ENCODE measurements at places on chromosomes 1 and 21.

DNA sequence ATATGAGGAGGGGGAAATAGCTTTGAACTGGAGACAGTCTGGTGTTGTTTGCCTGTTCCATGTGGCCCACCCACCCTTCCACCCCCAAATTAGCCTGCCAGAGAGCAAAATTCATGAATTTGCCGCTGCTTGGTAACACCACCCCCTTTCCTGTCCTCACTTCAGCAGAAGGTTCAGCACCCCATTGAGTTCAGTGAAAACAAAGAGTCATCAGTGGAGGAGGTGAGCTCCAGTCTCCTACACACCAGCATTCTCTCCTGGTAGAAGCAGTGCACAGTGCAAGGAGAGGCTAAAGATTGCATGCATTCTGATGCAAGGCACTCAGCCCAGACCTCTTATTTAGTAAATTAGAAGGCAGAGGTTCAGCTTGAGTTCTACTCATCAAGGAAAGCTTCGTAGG is 99.7 kb upstream of the DYNLT5 start:
- DNase-seq: no peak

DNA sequence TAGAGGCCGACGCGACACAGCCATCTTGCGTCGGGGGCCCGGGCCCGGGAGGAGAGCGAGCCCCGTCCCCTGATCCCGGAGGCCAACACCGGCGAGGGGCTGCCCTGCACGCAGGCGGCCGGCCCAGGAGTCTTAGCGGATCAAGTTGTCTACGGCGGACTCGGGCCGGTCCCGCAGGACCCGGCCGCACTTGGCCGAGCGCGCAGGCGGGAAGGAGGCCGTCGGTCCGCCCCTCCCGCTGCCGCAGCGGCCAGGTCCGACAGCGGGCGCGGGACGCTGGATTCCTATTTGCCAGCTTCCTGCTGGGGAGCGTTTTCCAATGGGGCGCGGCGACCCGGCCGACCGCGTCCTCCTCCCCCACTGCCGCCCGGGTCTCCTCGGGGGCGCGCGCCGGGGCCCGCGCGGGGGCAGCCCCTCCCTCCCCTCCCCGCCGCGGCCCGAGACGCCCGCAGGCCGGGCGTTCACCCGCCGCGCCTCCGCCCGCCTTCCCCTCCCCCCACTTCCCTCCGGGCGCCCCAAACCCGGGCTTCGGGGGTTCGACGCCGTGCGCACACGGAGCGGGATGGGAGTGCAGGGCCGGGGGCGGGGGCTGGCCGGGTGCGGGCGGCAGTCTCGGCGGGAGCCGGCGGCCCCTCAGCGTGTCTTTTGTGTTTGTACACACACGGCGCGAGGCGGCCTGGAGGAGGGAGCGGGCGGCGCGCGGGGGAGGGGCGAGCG is 517 bp upstream of the H3-3A start:
- peak; percentile 41 for DNase-seq

DNA sequence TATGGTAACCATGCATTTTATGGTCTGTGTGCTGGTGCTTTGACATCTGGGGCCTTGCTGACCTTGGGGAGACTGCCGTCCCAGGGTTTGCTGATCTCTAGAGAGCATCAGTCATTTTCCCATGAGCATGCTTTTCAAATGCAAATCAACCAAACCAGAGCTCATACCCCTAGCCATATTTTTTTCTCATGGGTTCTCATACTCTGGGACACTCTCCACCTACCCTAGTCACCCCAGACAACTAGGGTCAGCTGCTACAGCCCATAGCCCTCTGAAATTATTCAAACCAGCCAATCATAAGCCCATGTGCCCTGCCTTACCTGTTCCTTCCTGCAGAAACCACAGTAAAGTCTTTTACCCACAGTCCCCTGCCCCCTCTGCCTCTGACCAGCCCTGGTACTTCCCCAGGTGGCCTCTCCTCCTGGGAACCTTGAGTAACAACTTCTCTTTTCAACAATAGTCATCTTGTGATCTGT is 132.0 kb downstream of the MAP3K21 start:
- no peak for DNase-seq

DNA sequence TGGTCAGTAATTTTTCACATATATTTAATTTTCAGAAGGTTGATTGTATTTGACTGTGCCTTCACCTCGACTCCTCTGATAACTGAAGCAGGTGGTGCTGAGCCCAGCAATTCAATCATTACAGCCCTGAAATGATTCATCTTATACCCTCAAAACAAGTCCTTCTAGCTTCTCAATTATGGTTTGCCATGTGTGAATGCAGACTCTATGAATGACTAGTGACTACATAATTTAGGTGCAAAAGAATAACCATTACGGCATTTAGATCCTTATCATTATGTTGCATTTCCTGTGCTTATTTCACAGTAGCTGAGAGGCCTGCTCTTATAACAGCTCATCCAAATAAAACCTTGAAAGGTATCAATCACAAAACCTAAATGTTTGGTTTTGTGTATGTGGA is 54.0 kb upstream of the COL11A1 start:
- peak; percentile 70 for DNase-seq

- DNase-seq: no peak
These were observed 33.0 kb downstream of the USP48 start for GRCh38 chr1:21749859-21750468.

- DNase-seq: no peak
These were observed 77.7 kb upstream of the SOX13 start for GRCh38 chr1:203995228-203995627.

DNA sequence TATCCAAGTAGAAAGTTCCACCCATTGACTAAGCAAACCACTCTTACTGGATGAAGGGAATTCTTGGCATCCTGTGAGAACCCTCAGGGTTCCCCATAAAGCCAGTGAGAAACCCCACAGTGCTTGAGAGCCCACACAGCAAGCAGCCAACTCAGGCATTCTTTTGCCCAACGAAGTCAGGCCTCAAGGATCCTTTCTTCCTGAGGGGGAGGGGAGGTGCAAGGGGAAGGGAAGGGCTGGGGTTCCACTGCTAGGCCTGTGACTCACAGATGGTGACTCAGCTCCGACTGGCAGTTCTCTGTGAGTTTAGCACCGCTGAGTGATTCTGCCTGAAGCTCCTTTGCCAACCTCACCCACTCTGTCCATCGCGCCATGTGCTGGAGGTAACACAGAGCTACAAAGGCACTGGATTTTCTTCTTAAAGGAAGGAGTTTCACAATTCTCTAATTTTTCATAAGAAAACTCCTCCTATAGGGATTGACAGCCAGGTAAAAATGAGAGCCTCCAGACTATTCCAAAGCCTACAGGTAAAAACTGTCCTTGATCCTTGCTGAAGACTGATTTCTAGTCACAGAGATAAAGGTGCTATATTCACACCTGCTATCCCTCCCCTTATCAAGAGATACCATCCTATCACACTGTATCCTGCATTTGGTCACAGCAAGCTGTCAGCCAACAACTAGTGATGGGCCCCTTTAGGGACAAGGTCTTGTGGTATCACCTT is 4.8 kb downstream of the ENO1 start:
- peak; percentile 92 for DNase-seq

GRCh38 chr1:245622332-245623014 is 467.7 kb downstream of the KIF26B start:
- no peak for DNase-seq

- no peak for DNase-seq
These were observed 44.0 kb upstream of the FMO2 start for GRCh38 chr1:171140956-171141687.

- no peak for DNase-seq
These were observed 8.6 kb downstream of the UBE2U start for GRCh38 chr1:64212031-64212430.

DNA sequence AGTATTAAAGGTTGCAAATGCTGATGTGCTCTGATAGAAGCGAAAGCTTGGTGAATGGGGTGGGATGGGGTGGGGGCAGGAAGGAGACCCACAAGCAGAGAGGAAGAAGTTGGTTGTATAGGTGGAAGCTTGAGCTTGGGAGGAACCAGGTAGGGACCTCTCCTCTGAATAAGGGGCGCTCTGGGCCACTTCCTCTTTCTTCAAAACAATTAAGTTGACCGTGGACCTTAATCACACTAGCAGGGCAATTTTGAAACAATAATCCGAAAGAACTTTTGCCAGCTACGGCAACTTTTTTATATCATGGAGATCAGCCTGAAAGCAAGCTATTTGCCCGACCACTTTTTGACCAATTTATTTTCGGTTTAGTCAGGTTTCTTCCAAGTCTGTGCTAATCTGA is 1.9 kb upstream of the DYRK1A start:
- no peak for DNase-seq

DNA sequence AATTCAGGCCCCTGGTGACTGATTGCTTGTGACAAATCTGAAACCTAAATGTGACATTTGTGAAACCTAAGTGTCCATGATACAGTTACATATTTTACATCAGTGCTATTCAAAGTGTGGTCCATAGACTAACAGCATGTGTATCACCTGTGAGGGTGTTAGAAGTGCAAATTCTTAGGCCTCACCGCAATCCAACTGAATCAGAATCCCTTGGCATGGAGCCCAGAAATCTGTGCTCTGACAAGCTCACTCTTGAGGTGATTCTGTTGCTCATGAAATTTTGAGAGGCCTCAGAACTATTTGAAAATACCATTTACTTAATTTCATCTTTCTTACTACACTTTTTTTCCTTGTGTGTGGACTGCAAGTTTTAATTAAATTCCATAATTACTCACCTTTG is 587.9 kb downstream of the ADGRL2 start:
- no peak for DNase-seq

GRCh38 chr1:210747890-210748289 is 386.1 kb downstream of the KCNH1 start:
- no peak for DNase-seq

GRCh38 chr1:54053745-54054437 is 483 bp downstream of the TCEANC2 start:
- DNase-seq: no peak

DNA sequence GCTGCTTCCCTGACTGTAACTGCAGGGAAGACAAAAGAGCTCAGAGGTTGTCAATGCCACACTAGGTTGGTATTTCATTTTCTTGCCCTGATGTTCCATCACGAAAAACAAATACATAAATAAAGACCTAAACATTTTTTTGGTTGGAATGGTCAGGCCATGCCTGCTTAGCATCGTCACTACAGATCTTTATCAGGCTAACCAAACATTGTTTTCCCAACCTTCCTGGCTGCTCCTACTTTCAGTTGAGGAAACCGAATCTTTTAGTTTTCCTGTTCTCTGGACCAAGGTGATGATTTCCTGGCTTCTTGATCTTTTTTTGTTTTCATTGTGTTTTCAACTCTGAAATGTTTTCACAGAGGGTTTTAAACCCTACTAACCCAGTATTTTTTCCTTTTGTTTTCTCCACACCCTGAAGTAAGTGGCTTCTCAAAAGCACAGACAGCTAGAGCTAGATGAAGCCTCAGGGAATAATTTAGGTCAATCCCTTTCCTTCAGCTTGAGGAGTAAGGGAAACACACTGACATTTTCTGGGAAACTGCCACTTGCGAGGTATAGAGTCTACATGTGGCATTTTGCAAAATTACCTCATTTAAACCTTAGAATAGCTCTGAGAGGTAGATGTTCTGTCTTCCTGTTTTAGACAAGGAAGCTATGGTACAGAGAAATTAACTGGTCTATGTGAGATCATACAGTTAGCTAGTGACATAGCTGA is 67.2 kb upstream of the CNN3 start:
- DNase-seq: no peak

GRCh38 chr1:205604825-205605505 is 26.8 kb downstream of the ELK4 start:
- DNase-seq: no peak

DNA sequence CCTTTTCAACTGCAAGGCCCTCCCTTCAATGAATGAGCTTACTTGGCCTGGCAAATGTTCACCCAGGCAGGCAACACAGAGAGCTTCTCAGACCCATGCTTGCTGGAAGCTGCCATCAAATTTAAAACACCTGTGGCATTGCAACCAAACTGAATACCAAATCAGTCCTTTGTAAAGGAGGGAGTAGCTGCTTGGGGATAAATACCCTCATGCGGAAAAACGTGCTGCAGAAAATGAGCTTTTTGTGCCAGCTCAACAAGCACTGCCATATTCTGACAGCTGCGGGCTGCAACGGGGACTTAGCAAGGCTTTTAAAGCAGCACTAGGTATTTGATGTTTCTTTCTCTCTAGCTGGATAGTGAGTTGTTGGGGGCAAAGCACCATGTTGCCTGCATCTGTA is 119.7 kb downstream of the PLPPR4 start:
- DNase-seq: no peak

GRCh38 chr1:11799896-11800295 is 5.9 kb downstream of the MTHFR start:
- no peak for DNase-seq

DNA sequence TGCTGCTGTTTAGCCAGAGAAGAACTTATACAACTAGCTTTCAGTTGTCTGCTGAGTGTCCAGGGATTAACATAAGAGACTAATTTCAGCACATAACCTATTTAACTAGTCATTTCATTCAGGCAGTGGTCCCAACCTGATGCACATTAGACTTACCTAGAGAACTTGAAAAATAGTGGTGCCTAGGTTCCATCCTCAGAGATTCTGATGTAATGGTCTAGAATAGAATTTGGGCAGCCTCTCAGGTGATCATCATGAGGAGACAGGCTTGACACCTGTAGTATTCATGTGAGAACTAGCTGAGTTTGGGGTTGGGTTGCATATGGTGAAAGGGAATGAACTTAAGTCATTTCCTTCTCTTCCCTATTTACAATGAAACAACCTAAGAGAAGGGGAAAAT is 24.8 kb downstream of the CNST start:
- DNase-seq: no peak

GRCh38 chr1:42952303-42953001 is 6.2 kb downstream of the SLC2A1 start:
- no peak for DNase-seq

DNA sequence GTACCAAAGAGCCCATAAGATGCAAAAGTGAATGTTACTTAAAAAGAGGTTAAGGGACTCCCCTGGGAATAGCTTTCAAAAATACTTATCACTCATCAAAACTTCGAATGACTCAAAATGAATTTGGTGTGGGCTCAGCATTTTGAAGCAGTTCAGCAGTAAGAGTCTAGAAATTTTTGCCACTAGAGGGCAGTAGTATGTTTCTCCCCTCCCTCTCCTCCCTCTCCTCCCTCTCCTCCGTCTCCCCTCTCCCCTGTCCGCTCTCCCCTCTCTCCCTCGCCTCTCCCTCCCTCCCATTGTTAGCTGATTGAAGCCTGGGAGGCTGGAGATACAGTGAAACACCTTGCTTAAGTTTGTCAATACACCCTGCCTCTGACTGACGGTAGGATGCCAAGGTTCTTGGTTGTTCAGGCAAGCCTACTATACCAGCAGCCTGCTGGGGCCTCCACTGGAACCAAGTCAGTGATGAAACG is 70.8 kb upstream of the TENT5C start:
- peak; percentile 83 for DNase-seq

DNA sequence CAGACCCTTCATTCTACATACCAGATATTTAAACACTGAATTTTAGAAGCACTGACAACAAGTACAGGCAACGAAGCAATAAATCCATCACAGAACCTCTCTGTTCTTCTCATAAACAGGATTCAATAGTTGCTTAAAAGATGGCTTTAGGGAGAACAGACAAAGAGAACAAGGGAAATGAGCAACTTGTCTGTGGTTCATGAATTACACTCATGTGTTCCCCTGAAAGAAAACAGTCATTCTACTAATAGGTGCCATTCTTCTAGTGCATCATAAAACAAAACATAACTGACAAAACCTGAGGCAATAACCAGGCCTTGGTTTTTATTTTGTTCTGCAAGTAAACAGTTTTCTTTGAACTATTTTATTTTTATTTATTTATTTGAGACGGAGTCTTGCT is 6.8 kb downstream of the GNL2 start:
- peak; percentile 18 for DNase-seq

GRCh38 chr1:9824702-9825089 is 931 bp upstream of the CLSTN1 start:
- no peak for DNase-seq
